Stimulated activated CD4-positive, alpha-beta T cell treated with anti-CD3 and anti-CD28 coated beads, Interleukin-15, amount 100 ng/mL, for 48 hours (primary cell): ENCODE measurements at places on chromosomes 6 and 20.

GRCh38 chr6:92810913-92811312 lies 608.4 kb downstream of the EPHA7 start:
- DNase-seq, result no peak

GRCh38 chr6:7675353-7675945 lies 50.5 kb upstream of the BMP6 start:
- DNase-seq, result no peak

DNA sequence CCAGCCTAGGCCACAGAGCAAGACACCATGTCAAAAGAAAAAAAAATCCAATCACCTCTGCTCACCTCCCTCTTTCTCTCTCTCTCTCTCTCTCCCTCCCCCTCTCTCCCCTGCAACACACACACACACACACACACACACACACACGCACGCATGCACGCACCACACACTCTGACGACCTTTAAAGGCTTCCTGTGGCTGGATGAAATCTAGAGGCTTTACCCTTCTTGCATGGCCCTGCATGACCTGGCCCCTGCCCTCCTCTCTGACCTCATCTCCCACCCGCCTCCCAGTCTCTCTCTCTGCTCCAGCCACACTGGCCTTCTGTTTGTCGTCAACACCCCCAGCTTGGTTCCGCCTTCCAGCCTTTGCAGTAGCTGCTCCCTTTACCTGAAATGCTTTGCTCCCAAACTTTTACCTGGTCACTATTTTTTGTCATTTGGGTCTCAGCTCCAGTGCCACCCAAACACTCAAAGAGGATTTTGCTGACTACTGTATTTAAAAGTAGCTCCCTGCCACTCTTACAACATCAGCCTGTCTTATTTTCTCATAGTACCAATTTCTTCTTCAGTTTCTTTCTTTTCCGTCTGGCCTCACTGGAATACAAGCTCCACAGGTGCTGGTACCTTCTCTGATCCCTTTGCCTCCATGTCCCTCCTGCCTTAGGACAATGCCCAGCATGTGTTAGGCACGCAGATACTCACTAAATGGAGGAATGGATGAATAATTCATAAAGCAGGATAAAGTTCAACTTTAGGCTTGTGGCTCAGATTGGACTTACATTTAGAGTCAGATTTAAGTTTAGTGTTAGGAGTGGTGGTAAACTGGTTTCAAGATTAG lies 4.3 kb upstream of the LTA start:
- DNase-seq, result no peak

GRCh38 chr6:613981-614380 lies 42.9 kb downstream of the HUS1B start:
- no peak for DNase-seq

DNA sequence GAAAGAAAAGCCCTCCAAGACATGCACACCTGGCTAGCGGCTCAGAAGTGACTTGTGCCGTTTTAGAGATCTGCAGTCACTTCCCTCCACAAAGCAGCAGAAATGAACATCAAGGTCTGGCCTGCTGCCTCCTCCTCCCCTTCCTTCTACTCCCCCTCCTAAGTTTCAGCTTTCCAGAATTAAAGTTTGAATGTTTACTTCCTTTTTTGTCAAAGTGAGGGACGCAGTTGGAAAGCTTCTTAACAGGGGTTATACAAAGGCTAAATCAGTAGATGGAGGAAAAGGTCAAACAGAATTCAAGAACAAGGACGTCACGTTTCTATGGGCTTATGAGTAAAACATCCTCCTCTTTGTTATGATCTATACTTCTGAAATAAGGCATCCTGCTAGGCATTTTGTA lies 227.7 kb downstream of the SLC35F1 start:
- no peak for DNase-seq

- DNase-seq, result peak; percentile 9
These were observed 23.9 kb upstream of the TOP1 start for GRCh38 chr20:41004531-41005360.

DNA sequence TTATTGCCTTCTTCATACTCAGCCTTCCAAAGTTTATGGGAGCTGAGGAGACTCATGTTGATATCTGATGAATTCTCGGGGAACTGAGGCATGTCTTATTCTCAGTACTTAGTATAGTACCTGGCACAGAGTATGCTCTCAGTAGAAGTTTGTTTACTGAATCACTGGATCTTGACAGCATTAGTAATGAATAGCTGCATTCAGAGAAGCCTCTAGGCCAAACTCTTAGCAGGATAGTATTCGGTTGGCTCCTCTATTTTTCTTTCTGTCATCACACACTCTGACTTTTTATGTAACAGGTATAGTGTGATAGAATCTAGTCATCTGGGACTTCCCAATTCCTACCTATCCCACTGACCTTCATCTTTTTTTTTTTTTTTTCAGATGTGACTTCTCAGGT lies 566.4 kb upstream of the MAN1A1 start:
- no peak for DNase-seq

DNA sequence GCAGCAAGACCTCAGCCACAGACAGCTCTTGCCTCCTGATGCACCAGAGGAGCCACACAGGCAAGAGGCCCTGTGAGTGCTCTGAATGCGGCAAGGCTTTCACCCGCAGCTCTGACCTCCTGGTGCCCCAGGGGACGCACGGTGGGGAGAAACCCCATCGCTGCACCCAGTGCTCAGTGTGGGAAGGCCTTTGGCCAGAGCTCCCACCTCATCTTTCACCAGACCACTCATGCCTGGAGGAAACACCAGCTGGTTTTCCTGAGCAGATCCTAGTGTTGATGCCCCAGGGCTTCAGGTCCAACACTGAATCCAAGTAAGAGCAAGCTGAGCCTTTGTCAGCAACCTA lies 37.0 kb upstream of the XRN2 start:
- no peak for DNase-seq

DNA sequence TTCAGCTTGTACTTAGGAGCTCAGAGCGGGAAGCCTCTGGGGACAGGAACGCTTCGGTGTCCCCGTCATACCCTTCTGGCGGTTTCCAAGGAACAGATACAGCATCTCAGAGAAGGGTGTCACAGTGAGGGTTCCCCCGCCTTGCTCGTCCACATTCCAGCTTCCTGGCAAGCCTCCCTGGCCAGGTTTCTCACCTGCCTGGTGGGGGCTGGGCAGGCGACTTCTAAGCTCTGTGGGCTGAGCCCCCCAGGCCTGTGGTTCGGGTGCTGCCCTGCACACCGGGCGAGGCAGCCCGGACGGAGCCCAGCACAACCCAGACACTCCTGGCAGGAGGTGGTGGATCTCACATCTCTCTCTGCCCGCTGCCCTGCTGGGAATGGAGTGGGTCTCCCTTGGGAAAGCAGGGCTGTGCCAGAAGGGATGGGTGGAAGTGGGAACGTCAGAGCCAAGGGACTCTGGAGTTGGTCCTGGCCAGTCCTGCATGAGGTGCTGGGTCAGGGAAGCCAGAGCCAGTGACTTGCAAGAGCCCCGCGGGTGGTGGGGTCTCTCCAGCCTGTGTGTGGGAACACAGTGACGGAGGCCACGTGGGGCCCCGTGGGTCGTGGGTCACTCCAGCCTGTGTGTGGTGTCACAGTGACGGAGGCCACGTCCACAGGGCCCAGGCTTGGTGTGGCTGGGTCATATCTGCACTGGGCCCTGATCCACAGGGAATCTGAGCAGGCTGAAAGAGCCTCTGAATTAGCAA lies 47.7 kb upstream of the SMOC2 start:
- DNase-seq, result no peak

- no peak for DNase-seq
These were observed 1.2 kb upstream of the ARFGEF3 start for GRCh38 chr6:138160329-138161087.

DNA sequence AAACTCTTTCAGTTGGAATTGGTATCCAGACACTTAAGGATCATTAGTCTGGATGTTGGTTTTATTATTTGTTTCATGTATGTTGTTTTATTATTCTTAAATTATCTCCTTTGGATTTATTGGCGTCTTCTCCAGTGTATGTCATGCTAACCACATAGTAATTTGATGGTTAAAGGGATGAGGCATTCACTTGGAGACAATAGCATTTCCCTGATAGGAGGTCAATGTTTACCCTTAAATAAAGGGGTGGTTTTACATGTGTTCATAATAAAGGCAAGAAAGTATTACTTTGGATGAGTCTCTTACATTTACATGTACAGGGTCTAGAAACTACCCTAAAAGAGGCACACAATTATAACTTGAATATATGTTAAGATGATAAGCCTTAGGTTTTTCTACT lies 51.2 kb upstream of the RNF144B start:
- DNase-seq, result no peak

DNA sequence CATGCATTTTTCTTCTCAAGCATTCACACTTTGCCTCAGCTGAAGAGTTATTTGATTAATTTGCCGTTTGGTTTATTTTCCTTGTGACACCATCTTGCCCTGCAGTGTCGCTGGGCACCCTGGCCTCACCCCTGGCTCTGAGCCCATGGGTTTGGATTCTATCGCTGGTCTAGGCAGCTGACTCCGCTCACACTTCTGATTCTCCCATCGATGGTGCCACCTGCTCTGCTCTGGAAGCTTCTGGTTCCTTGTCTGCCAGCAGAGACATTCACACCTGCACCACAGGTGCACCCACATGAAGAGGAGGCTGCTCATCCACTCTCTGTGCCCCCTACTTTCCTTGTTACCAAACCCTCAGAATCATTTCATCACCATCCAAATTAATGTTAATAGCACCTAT lies 291.6 kb upstream of the CDH4 start:
- no peak for DNase-seq

- no peak for DNase-seq
These were observed 71.7 kb upstream of the CEP85L start for GRCh38 chr6:118722829-118723813.

GRCh38 chr6:89385156-89385667 lies 26.9 kb downstream of the RRAGD start:
- DNase-seq, result no peak

DNA sequence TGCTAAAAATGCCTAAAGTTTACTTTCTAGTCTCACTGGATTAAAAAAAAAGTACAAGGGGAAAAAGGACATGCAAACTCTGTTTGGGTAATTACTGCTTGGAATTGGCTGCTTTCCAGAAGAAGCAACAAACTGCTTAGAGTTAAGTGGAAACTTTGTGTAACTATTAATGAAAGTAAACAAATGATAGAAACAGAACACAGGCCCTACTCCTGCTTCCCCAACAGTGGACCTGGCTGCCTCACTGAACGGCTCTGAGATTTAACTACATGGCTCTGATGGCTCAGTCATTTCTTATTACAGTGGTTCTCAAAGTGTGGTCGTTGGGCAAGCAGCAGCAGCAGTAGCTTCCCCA lies 108.5 kb downstream of the MAN1A1 start:
- no peak for DNase-seq

DNA sequence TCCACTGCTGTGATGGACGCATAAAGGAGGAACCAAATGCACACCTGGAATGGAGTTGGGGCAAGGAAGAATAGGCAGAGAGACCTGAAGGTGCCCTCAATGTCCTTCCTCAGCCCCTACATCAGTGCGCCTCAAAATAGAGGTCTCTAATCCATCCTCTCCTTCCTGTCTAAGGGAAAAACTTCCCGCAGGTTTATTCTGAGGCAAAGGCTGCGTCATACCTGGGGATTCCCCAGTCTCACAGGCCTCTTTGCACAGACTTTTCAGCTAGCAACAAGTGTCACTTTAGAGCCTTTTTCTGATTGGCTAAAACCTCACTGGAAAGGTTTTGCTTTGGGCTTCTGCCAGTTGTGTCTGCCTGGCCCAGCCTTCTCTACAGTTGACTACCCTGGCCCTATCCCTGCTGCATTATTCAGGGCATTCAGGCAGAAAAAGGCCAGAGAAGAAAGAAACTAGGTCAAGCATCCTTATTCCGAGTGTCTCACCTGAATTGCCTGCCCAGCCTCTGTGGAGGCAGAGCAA lies 1.8 kb upstream of the HLA-DQB1 start:
- DNase-seq, result peak; percentile 7

DNA sequence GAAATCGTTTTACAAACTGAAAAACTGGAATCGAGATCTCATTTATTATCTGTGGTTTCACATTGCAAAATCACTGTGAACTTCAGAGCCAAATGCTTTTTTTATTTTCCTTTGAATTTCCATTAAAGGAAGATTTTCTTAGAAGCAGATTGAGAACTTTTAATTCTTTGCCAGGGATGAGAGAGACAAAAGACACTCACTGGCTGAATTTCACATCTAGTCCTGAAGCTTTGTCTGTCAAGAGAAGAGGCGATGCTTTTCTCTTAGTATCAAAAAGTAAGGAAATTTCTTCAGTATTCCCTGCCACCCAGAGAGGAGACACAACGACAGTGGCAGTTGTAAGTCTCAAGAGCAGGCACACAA lies 141.8 kb downstream of the TMEM200A start:
- DNase-seq, result no peak

- DNase-seq, result peak; percentile 25
These were observed 13.7 kb downstream of the SOD2 start for GRCh38 chr6:159679091-159680077.

GRCh38 chr6:157226761-157227160 lies 96.6 kb downstream of the TMEM242 start:
- DNase-seq, result no peak
